Gastrocnemius medialis (tissue), 4 donors: ENCODE measurements at places on chromosomes 7 and 10.

DNA sequence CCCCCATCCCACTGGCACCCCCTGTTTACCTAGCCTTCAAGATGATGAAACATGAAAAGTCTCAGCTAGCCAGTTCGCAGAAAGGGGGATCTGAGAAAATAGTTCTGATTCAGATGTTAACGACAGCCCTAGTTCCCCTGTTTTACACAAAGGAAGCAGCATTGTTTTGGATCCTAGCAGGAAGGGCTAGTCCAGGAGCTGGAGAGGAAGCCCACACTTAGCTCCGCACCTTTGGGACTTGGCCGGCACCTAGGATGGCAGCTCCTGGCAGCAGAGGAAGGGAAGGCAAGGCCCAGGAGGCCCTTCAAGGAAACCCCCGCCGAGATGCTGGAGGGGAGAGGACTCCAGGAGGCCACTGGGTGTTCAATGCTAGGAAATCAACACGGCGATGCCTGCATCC lies 29.0 kb upstream of the MGMT start:
- no peak for DNase-seq

- DNase-seq, result no peak
Measured at GRCh38 chr10:116748041-116748440, 5.7 kb upstream of the HSPA12A start.

DNA sequence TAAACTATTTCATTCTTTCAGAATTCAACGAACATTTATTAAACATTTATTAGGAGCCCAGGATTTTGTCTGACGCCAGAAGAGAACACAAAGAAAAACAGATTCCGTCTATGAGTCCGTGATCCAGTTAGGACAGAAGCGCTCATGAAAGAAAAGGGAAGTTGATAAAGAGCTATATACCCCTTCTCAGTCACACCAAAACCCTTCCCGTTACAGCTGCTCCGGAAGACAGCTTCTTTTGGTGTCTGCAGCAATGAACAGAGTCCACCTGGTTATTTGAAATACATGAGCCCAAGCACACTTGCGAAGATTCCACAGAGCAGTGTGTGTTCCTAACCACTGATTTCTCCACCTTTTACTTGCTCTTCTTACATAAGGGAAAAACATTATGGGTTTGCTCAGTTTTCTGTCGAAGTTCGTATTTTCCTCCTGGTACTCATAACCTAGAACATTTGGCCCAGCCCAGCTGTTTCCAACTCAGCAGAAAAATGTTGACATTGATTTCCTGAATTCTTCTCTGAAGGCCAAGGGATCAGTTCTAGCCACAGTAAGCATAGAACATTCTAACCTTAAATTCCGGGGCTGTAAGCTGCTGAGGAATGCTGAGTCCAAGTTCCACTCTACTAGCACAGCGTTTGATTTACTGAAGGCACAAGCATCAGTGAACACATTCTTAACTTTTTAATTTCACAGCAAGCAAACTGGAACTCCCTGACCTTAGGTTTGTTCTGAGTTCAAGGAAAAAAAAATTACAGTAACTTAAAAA lies 206.5 kb downstream of the SORCS1 start:
- DNase-seq, result no peak

- DNase-seq, result no peak
Measured at GRCh38 chr7:116588641-116589594, 64.1 kb downstream of the CAV1 start.

DNA sequence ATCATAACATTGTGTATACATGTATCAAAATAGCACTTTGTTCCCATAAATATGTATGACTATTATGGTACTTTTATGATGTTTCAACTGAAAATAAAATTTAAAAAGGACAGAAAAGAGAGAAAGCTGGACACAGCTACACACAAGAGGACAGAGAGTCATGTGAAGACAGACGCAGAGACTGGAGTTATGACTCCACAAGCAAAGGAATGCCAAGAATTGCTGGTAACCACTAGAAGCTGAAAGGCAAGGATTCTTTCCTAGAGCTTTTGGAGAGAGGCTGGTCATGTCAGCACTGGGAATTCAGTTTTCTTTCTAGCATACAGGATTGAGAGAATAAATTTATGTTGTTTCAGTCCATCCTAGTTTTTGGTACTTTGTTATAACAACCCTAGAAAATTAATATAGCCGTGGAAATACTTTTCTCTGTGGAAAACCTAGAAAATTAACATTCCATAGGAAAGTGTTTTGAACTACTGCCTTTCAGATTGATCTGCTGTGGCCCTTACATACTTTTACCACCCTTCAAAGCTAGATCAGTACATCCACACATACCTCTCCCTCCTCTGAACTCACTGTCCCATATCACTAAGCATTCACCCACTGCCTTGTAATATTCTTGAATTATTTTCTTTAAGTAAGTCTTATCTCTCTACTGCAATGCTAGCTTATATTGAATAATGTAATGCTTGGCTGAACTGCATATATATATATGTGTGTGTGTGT lies 575.3 kb downstream of the IPMK start:
- DNase-seq, result no peak

GRCh38 chr7:134703782-134704181 lies 57.1 kb downstream of the BPGM start:
- no peak for DNase-seq
